ENCODE measurements at places on chromosomes 6 and 20.

- DNase-seq: no peak
These were observed 236.2 kb downstream of the CD83 start for GRCh38 chr6:14353798-14354197.

DNA sequence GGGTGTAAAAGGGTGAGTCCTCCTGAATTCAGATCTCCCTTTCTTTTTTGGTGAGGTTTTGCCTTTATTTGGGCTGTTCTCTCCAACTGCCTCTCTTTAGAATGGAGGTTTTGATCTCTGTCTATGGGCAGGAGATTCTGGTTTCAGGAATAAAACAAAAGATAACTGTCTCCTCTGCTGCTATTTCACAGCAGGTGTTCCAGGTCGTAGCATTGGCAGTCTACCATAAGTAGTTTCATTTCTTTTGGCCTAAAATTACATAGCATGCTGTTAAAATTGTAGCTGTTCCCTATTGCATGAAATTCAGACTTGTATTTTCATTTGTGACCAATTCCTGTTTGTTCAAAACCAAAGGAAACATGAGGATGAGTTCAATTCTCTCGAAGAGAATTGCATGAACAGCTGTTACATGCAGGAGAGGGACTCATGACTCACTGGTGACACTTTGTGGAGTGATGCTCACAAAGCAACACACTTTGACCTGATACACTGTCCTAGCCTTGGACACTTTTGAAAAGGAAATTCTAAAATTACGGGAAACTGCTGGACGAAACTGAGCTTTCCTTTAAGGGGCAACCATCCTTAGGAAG, 76.8 kb upstream of the SIRPG start:
- DNase-seq: no peak

- DNase-seq: no peak
These were observed 129.7 kb upstream of the FAM184A start for GRCh38 chr6:119207971-119208725.

DNA sequence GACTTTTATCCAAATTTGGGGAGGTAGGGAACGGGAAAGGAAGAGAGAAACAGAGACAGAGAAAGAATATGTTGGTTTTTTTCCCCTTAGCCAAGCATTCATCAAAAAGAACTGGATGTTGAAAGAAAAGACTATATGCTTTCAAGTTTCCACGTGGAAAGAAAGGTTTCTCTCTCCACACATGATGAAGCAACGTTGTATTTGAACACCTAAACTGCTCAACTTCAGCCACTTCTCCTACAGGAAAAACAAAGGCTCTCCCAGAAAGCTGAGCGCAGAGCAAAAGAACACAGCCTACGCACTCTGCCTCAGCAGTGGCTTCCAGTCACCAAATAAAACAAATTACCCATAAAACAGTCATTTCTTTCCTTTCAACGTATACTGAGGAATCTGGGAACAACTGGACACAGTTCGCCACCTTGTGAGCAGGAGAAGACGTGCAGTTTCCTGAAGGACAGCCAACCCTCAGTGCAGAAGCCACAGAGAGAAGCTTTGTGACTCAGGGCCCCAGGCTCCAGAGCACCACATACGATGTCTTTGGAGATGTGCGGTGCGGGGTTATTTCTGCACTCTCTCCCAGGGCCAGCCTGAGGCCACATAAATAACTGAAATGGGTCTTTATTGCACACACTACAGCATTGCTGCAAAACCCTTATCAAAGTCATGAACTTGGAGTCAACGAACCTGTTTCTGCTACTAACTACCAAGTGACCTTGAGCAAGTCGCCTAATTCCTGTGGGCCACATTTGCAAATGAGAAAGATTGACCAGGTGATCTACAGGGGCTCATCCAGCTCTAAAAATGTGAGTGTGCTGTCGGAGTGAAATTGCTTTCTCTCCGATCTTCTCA, 10.1 kb downstream of the IL17F start:
- DNase-seq: peak; percentile 50

GRCh38 chr6:67766057-67766456, 869.0 kb upstream of the ADGRB3 start:
- DNase-seq: no peak

GRCh38 chr6:109478841-109479624, 4.0 kb downstream of the ZBTB24 start:
- DNase-seq: no peak

DNA sequence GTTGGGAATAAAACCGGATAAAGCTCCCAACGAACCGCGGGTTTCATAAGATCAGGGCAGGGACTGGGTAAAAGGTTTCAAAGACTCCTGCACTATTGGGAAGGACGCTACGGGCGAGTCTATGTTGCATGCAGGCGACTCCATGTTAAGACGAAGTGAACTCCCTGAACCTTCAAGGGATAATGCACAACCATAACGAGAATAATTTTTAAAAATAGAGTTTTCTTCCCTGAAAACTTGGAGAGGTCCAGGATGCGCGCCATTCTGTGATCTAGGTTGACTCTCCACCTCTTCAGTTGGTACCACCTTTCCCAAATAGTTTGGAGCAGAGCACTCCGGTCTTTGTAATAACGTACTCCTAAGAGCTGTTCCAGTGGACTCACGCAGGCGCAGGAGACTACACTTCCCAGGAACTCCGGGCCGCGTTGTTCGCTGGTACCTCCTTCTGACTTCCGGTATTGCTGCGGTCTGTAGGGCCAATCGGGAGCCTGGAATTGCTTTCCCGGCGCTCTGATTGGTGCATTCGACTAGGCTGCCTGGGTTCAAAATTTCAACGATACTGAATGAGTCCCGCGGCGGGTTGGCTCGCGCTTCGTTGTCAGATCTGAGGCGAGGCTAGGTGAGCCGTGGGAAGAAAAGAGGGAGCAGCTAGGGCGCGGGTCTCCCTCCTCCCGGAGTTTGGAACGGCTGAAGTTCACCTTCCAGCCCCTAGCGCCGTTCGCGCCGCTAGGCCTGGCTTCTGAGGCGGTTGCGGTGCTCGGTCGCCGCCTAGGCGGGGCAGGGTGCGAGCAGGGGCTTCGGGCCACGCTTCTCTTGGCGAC, at the start of gene TPX2:
Gene TPX2 (plus strand): TSS at position 562 of the 821 bp plus-strand sequence. CDS start 18,187 bp downstream, outside the sequence.
- peak; percentile 94 for DNase-seq

DNA sequence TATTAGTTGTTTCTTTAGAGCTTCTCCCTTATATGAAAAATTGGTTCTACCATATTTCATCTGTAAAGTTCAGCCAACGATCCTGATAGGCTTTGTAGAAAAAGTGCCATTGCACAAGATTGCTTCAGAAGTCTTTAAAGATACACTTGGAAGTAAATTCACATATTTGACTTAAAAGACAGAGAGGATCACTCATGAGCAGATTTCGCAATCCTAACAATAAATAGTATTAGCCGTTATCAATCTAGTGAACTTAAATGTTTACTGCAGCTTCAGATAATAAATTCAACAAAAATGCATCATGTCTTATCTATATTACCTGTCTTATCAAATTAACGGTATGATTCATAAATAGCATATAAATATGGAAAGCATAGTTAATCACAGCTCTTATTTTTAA, 8.7 kb upstream of the SLC17A4 start:
- DNase-seq: no peak

GRCh38 chr6:140794544-140794943, 1338.2 kb upstream of the GJE1 start:
- no peak for DNase-seq

DNA sequence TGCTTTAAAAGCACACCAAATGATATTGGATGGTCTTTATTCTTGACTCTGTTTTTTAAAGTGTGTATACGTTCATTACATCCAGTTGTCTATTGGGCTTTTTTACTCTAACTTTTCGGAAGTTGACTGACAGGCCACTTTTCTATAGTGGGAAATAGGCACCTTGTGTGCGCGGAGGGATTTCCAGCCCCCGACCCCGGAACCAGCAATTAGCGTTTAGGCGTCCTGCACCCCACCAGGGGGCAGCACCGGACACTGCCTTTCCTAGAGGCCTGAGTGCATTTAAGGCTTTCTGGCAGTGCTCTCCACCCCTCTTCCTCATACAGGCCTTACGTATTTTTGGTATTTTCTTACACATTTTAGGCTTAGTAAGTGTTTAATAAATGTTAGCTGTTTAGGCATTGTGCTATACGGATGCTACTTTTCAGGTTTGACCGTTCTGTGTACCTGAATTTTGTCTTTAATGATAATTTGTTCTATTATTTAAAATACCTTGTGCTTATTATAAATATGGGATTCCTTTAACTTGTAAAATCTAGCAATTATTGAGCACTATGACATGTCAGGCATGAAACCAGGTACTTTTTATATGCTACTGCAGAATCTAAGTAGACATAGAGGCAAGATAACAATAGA, 231.8 kb downstream of the BCKDHB start:
- peak; percentile 86 for DNase-seq

- DNase-seq: no peak
These were observed 54.1 kb upstream of the CAP2 start for GRCh38 chr6:17339308-17339670.

- peak; percentile 60 for DNase-seq
These were observed 271.2 kb downstream of the PRL start for GRCh38 chr6:22025468-22026163.

DNA sequence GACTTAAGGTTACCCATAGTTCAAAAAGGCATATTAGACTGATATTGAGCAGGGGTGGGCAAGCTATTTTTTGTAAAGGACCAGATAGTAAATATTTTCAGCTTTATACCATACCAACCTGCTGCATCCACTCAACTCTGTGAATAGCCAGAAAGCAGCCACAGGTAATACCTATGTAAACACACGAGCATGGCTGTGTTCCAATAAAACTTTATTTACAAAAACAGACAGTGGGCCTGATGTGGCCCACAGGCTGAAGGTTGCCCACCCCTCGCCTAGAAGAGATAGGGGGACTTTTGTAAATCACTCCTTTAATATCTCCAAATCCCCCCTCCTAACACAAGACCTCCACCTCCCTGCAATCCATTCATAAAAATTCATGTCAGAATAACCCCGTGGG, 64.4 kb downstream of the PSMG4 start:
- no peak for DNase-seq

- DNase-seq: no peak
These were observed 195.6 kb downstream of the FUT9 start for GRCh38 chr6:96211341-96211740.
